ENCODE measurements at places on chromosomes 3 and 15.

GRCh38 chr3:56190771-56191305 lies 277.4 kb downstream of the ERC2 start:
- no peak for DNase-seq

DNA sequence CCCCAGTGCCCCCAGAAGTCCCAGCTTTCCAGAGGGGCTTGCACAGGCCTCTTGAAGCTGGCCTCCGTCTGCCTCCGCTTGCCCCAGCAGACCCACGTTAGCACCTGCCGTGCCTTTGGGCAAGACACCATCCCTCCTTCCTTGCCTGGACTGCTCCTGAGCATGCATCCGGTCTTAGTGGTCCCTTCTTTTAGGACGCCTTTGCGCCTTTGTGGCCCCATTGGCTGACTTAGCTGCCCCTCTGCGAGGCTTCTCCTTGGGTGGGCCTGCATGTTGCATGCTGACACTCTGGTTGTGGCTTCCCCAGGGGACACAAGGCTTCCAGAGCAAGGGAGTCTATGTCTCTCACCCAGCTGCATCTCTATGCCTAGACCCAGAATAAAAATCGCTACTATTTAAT lies 56.6 kb downstream of the RHCG start:
- no peak for DNase-seq

DNA sequence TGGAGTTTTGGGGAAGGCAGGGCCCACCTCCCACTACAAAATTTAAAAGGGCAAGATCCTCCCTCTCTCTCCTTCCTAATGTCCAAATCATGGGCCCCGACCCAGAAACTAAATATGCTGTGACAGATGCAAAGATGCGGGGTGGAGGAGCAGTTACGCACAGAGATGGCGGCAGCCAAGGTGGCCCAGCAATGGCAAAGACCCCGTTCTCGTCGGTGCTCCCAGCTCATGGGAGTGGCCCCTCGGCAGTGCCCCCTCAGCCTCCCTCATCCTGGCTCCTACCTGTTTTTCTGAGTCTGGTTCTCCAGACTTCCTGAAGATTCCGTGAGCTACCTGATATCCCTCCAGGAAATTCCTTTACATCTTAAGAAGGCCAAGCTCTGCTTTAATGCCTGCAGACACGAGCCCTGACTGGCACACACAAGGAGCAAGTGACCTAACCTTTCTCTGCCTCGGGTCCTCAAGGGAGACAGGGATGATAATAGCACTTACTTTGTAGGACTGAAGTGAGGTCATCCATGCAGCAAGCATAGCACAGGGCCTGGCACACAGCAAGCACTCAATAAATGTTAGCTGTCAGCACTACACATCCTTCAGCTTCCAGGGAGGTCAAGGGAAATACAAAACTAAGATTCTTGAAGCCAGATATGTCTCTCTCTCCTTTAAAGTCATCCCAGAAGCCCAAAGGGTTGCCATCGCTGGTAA lies 103.5 kb downstream of the LSM3 start:
- DNase-seq = no peak

GRCh38 chr15:89768071-89768500 lies 8.0 kb upstream of the MESP2 start:
- DNase-seq = no peak

DNA sequence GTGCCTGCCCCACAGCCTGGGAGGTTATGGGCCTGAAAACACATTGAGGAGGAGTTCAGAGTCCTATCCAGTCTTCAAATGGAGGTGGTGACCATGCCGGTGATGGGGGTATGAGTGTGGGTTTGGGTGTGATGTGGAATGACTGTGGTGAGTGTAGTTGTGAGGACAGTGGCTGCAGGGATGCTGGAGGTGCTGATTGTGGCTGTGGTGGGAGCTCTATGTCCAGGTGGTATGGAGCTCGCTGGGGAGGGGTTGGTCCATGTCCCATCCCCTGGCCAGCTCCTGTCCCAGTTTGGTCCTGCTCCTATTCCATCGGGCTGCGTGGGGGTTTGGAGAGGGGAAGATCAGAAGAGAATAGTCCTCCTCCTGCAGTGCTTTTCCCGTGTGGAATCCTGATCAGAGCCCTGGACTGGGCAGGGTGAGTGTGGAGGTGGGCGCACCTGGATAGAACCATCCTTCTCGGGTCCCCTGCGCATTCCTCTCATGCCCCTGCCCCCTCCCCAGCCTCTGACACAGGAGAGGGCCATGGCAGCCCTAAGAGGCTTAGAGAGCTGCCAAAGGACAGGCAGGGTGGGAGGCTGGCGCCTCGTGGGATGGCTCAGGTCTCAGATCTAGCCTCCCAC lies 23.0 kb upstream of the GOLGA6C start:
- DNase-seq = no peak

- DNase-seq = no peak
Measured at GRCh38 chr3:184132945-184133344, 2.2 kb upstream of the EIF2B5 start.

- no peak for DNase-seq
Measured at GRCh38 chr15:99187936-99188335, 61.4 kb downstream of the TTC23 start.

DNA sequence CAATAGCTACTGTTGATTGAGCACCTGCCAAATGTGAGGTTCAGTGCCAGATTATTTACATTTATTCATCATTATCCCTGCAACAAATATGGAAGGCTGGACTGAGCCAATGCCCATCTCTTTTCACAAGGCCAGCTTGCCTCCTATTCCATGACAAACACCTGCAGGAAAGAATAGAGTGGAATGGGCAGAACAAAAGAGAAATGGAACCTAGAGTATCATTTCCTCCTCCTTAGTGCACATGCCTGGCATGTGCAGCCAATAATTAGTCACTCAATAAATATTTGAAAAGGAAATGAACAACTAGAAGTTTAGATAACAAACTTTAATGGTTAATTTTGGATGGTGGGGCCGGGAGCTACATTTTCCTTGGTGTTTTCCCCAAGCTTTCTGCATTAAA lies 61.4 kb upstream of the MYRIP start:
- no peak for DNase-seq

DNA sequence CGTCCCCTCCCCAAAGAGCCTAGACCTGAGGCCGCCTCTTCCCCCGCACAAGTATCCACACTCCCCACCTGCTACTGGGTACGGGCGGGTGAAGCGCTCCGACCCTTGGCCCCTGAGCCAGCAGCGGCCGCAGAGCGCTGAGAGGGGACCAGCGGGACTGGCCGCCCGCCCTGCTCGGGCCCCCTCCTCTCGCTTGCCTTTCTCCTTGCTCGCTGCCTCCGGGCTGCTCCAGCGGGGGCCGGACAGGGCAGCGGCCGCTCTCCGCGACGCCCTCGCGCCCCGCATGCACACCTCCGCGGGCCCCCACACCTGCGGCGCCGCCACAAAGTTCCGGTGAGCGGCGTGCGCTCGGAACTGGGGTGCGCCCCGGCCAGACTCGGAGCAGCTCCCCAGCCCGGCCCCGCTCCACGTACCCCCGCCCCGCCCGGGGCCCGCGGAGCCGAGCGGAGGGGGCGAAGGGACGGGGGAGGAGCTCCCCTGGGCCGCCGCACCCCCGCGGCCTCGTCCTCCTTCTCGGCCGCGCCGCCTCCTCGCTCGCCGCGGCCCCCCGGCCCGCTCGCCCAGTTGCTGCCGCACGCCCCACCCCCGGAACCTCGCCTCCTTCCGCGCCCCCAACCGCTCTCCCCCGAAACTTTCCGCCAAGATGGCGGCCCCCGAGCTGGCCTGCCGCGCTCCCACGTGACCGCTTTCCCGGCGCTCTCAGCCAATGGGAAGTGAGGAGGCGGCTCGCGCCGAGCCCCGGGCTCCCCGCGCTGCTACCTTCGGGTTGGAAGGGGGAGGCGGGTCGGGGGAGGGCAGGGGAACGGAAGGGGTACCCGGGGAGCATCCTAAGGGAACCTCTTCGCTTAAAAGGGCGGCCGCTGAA lies 704 bp downstream of the DLG1 start:
- peak; percentile 97 for DNase-seq

DNA sequence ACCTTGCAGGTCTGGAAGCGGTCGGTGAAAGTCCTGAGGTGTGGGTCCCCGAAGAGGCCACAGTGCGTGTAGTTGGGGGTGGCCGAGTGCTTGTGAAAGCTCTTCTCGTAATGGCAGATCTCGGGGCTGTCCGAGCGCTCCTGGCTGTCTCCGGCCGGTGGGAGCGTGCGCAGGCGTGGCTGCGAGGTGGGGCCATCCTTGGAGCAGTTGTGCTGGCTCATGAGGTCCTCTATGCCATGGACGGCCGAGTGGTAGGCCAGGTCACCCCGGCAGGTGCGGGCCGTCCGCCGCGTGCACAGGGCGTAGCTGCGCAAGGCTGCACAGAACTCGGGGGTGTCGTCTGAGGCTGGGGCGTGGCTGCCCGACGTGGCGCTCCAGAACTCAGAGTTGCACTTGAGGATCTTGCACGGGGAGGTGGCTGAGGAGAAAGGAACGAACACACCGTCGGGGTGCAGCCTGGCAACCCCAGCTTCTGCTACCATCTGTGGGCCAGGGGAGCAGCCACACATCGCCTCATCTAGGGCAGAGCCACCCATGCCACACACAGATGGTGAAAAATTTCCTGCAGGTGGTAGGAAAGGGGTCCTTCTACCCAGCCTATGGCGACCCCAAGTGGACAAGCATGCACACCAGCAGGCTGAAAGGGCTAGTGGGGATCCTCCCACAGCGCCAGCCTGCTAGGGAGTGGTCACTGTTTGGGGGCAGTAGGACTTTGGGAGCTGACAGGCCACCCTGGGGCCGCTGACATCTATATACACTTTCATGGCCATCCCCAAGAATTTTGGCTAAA lies 36.7 kb downstream of the RGMA start:
- DNase-seq = no peak

- no peak for DNase-seq
Measured at GRCh38 chr3:126317029-126317996, 39.9 kb downstream of the KLF15 start.

GRCh38 chr3:48656061-48656840 lies 6.4 kb downstream of the CELSR3 start:
- peak; percentile 84 for DNase-seq

DNA sequence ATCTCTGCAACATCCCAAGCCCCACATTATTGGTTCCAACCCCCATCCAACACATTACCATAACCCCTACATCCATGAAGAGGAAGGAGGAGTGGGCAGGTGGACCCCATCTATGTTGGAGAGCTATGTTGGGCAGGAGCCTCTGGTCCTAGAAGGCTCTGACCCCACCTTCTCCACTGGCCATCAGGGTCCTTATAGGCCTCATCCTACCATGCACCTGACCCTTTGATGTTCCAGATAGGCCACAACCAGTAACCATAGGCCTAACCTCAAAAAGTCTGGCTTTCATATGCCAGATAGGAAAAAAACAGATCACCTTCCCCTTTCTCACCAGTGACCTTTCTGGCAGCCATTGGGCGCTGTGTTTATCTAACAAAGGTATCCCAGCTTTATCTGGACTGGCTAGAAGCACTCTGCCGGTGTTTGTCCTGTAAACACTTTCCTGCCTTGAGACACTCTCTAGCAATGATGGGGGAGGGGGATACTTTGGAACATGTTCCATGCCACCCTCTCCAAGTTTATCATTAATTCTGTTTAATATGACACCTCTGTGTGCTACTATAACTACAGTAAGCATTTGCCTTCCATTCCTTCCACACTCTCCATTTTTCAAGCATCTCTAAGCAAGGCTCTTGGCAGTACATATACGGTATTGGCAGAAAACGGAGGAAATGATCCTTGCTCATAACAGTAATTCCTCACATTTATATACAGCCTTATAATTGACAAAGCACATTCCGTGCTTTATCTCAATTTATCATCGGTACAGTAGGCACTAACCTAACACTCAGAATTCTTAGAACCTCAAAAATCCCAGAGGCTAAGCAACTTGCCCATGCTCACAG lies 377.1 kb downstream of the VPS13C start:
- DNase-seq = no peak

DNA sequence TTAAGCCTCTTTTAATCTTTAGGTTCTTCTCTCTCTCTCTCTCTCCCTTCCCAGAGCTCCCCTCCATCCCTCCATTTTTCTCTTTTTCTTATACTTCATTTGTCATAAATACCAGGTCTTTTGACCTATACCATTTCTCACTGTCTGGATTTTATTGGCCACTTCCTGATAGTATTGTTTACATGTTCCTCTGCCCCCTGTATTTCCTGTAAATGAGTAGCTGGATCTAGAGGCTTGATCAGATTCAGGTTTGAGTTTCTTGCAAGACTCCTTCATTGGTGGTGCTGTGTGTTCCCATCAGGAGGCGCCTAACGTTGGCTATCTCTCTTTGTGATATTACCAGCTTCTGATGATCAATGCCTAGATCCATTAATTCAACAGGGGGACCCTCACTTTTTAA lies 42.2 kb downstream of the DAPK2 start:
- no peak for DNase-seq

GRCh38 chr3:17800232-17800631 lies 57.8 kb upstream of the TBC1D5 start:
- peak; percentile 68 for DNase-seq

DNA sequence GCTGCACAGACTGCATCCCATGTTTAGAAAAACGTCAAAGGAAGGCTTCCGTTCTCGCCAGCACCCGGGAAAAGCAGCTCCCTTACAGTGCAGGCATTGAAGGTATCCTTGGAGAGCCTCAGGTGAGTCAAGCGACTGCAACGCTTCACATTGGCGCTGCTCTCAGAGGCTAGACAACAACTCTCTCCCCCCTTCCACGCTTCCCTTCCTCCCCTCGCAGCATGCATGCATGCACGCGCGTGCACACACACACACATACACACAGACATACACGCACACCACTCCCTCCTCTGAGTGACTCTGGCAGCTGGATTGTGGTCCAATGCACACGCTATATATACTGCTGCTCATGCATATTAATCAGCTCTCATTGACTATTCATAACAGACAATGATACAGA lies 191.1 kb downstream of the PDZRN3 start:
- DNase-seq = no peak

DNA sequence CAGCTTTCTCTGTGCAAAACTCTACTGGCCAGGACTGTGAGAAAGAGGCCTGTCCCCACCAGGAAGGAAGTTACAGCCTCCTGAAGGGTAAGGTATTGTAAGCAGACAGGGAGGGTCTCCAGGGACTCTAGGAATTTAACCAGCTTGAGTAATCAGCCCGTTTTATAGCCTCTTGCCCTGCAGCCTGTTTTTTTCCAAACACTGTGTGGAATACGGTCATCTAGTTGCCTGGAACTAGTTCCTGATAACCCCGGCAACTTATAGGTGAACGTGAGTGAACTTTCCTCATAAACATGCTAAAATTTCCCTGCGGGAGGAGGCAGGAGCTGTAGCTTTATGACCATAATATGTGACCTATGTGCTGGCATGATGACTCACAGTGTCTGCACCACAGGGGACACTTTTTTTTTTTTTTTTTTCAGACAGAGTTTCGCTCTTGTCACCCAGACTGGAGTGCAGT lies 60.1 kb upstream of the DAZL start:
- no peak for DNase-seq

DNA sequence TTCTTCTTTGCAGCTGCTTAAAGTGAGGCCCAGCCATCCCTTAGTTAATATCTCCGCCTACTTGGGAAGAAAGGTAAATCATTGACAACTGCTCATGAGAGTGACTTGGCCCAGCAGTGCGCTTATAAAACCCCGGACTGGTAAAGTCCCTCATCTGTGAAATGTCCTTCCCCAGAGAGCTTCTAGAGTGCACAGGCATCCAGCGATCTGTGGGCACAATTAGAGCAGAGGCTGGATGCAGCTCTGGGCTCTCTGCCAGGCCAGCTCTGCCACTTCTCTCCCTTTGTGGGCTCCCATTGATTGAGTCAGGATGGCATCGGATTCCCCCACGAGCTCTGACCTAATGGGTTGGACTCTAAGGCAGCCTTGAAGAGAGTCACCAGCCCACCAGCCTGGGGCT lies 219.0 kb upstream of the LINGO1 start:
- DNase-seq = peak; percentile 47
